ENCODE measurements at places on chromosomes 13 and 19.

DNA sequence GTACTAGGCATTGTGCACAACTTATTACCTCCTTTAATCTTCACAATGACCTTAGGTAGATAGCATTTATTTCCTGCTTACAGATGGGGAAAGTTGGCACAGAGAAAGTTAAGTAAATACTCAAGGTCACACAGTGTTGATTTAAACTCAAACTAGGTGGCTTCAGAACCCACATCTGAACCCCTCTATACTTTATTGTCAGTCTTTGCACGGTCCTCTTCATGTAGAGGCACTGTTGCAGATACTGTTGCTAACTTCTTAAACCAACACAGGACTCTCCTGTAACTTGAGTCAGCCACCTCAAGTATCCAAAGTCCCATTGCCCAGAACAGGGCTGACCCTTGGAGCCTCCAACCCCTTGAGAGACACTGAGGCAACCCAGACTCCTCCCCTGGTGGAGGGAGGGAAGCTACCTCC, 48.8 kb downstream of the FRY start:
- no peak for DNase-seq

GRCh38 chr13:68940049-68940448, 1167.6 kb upstream of the ATXN8OS start:
- no peak for DNase-seq

DNA sequence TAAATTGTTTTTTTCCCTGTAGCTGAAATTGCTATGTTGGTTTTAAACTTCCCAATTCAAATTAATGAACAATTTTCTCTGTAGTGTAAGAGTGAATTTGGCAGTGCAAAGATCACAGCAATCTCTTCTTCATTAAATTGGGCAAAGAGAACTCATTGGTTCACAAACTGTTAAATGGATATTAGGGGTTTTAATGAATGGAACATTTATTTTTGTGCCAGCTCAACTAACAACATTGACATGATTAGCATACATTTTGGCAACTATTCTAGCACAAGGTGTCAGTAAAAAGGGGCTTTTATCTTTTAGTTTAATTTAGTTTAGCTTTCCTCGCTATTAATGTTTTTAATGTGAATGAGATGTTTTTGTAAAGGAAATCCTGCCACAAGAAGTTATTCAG, 7.1 kb downstream of the PCDH20 start:
- DNase-seq = no peak

- no peak for DNase-seq
Measured at GRCh38 chr13:35711909-35712308, 235.4 kb upstream of the MAB21L1 start.

DNA sequence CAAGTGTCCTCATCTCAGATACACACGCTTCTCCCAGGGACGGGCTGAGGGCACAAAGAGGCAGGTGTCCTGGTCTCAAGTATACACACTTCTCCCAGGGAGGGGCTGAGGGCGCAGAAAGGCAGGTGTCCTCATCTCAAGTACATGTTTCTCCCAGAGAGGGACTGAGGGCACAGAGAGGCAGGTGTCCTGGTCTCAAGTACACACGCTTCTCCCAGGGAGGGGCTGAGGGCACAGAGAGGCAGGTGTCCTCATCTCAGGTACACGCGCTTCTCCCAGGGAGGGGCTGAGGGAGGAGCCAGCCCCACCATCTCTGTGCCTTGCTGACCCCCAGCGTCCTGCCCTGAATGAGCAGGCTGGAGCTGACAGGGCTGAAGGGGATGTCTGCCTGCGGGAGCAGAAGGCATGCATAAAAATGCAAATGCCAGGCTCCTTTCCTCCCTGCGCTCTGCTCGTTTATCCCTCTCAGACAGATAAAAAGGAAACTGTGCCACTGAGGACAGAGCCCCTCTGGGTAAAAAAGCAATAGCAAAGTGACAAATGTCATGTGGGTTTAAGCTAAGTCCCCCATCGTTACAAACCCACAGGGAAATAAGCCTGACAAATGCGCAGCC, 96.1 kb upstream of the UQCRFS1 start:
- no peak for DNase-seq

Measured in kidney capillary endothelial cell (primary cell).